Suppressor macrophage treated with lipopolysaccharide for 4 hours (primary cell): ENCODE measurements at places on chromosomes 1 and 21.

DNA sequence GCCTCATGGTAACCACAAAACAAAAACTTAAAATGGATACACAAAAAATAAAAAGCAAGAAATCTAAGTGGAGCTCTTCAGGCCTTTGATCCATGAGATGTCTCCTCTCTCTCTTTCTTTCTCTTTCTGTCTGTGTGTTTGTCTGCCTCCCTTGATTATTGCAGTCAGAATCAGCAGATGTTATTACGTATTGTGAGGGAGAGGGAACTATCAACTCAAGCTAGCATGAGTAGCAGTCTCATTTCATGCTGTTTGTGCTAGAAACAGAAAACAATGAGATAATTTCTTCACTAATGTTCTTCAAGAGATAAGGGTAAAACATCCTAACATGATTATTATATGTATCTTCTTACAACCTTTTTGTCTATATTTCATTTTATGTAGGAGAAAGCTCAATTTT, 103.7 kb upstream of the PDC start:
- peak; percentile 13 for DNase-seq

- no peak for DNase-seq
These were observed 119.7 kb downstream of the ETS2 start for GRCh38 chr21:38925478-38925877.

- no peak for DNase-seq
These were observed at the start of gene ERVH48-1 for GRCh38 chr21:42925114-42925926. ERVH48-1 (minus strand) TSS chr21:42925630; CDS start chr21:42919006, 6,624 bp downstream.

- DNase-seq = no peak
These were observed 47.9 kb upstream of the DYNLT5 start for GRCh38 chr1:66704177-66704875.

GRCh38 chr1:27528818-27529703, 39.1 kb upstream of the WASF2 start:
- no peak for DNase-seq

DNA sequence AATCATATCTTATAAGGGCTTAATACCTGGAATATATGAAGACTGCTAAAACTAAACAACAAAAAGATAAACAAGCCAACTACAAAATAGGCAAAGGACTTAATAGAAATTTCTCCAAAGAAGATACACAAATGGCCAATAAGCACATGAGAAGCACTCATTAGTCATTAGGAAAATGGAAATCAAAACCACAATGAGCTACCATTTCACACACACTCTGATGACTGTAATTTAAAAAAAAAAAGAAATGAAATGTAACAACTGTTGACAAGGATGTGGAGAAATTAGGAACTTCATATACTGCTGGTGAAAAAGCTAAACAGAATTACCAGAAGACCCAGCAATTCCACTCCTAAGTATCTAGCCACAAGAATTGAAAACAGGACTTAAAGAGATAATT, 374.2 kb upstream of the ZP4 start:
- peak; percentile 31 for DNase-seq

DNA sequence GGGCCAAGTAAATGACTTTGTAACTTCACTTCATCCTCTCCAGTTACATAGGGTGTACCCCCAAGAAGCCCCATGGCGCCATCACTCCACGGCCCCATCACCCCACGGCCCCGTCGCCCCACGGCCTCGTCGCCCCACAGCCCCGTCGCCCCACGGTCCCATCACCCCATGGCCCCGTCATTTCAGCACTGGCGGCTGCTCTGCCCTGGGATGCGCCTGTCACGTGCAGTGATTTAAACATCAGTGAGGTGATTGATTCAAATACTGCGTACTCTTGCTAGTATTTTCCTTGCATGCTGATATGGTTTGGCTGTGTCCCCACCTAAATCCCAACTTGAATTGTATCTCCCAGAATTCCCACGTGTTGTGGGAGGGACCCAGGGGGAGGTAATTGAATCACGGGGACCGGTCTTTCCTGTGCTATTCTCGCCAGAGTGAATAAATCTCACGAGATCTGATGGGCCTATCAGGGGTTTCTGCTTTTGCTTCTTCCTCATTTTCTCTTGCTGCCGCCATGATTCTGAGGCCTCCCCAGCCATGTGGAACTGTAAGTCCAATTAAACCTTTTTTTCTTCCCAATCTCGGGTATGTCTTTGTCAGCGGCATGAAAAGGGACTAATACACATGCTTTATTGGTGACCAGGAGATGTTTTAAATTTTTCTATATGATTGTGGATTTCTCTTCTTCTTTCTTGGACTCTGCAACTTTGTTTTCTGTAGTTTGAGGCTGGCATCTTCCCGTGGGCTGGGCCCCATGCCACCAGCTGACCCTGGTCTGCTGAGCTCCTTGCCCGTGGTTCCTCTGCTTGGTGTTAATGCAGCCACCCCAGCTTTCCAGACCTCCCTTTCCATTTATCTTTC, 50.1 kb upstream of the PCBP3 start:
- no peak for DNase-seq

DNA sequence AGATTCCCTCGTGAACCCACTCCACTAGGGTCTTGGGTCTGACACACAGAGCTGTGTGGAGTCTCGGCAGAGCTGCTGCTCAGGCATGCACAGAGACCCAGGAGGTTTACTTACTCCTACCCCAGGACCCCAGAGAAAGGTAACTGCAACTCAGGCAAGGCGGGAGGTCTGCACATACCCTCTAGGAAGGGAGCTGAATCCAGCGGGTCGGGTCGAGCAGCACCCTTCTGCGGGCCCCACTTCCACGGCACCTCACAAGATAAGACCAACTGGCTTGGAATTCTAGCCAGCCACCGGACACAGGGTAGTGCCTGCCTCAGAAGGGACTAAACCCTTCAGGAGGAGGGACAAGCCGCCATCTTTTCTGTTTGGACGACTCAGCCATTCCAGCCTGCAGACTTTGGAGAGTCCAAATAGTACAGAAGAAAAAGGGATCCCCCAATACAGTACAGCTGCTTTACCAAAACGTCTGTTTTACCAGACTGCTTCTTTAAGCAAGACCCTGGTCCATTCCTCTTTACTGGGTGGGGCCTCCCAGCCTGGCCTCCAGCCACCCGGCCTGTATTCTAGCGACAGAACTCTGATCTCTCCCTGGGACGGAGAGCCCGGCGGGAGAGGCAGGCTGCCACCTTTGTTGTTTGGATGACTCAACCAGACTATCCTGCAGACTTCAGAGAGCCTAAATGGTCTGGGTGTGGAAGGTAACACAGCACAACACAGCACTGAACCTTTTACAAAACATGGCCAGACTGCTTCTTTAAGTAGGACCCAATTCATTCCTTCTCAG, 554.6 kb upstream of the BEND5 start:
- no peak for DNase-seq

DNA sequence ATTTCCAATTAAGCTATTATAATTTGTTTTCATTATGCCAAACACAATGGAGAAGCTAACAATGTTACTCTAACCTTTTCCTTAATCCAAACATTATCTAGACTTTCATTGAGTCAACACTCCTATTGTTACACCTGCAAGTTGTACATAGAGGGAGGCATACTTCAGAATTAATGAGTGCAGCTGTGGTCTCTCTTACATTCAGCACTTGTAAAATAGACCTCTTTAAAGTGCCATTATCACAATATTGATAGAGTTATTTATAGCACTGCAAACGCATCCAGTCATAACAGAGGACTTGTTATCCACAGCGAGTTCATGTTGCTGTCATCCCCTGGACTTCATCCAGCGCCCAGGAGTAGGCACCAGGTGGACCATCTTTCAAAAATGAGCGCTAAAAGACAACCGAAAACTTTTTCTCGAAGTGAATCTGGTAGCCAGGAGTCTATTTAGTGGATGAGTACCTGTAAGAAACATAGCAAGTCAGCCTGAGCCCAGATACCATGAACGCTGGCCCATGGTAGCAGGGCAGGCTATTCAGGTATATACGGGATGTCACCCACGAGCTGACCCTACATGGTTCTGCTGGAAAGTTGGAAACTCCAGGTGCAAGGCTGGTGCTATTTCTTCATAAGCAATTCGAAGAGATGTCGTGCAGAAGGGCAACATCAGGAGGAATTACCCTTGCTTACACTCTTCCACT, 70.6 kb upstream of the NFIA start:
- DNase-seq = no peak

- DNase-seq = no peak
These were observed 57.4 kb upstream of the ADAMTS5 start for GRCh38 chr21:27024301-27024700.

GRCh38 chr1:9652379-9653209, 1.1 kb downstream of the PIK3CD start:
- DNase-seq = peak; percentile 80

GRCh38 chr1:66840929-66841328, 39.9 kb upstream of the INSL5 start:
- no peak for DNase-seq

- peak; percentile 56 for DNase-seq
These were observed 5.7 kb downstream of the FHL3 start for GRCh38 chr1:37999430-38000232.

DNA sequence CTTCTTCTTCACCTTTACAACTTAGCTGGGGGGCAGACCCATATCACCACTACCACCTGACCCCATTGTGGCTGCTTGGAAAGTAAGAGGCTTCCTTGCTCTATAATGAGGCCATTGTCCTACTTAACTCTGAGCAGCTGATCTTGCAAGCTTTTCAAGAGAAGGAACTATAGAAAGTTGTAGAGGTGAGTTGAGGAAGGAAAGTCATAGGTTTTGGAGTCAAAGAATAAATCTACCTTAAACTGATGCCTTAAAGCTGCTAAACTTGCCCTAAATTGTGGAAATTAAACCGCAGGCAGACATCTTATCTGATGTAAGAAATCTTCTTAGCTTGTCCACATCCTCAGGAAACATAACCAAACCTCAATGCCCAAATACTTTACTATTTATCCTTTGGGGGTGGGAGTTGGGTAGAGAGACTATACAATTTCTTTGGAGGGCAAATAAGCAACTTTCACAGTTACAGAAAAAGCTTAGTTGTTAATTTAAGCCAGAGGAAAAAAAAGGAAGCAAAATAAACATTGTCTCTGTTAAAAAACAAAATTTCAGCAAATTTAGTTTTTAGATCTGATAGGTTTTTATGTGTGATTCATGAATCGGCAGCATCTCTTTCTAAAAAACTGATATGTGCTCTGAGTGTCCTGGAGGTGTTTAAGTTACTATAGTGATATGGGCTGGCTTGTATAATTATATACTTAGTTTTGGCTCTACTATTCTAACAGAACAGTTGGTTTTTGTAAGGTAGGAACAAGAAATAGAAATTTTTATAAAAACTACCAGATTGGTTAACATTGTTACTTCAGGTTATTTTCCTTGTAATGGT, 4.7 kb downstream of the IL23R start:
- DNase-seq = no peak

GRCh38 chr1:29502911-29503840, 266.9 kb downstream of the PTPRU start:
- DNase-seq = no peak

DNA sequence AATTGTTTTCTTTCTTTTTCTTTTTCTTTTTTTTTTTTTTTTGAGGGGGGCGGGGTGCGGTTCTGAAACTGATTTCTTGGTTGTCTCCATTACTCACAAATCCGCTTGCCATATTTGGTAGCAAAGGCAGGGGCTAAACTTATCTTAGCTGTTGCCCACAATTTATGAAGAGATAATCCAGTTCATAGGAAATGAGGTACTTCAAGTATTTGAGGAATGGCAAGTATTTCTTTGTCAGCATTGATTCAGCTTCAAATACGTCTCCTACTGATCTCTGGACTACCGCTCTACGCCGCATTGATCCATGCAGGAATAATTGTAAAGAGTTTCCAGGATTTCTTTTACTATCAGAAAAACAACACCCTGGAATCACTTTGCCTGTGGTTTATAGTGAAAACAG, 289.2 kb upstream of the DPYD start:
- DNase-seq = no peak

GRCh38 chr1:55708781-55709180, 493.6 kb upstream of the USP24 start:
- no peak for DNase-seq

DNA sequence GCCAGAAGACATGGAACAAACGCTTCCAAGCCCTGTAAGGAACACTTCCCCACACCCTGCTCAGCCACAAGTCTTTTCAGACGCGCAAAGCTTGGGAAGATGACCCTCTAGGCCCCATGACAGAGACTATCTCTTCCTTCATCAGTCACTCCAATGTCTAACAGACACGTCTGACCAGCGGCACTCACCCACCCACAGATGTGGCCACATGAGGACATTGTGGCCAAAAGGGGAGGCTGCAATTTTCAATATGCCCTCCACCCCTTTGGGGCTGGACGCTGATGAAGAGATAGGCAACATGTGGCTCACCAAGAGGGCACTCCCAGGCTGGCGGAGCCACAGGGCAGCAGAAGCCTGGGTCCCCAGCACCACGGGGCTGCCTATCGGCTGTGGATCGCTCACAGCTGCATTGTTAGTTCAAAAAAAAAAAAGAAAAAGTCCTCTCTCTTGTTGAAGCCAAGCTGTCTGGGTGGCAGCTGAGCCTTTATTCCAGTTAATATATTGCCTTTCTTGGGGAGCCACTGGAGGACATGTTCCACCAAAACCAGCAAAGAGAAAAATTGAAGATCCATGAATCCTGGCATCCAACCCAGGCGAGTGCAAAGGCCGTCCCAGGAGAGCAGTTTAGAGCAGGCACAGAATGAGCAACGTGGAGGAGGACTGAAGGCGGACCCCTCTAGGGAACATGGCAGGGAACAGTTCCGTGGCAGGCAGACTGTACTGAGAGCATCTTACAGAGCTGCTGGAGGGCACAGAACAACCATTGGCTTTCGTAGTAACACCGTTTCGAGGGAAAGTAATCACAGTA, 52.7 kb upstream of the GPR153 start:
- no peak for DNase-seq

- DNase-seq = no peak
These were observed at the start of gene OR6F1 for GRCh38 chr1:247716546-247716945. OR6F1 (minus strand) TSS chr1:247716646; CDS start chr1:247712755, 3,891 bp downstream.

- DNase-seq = no peak
These were observed 2.1 kb upstream of the KNCN start for GRCh38 chr1:46553506-46553905.

- no peak for DNase-seq
These were observed 17.0 kb upstream of the STUM start for GRCh38 chr1:226531360-226532093.

DNA sequence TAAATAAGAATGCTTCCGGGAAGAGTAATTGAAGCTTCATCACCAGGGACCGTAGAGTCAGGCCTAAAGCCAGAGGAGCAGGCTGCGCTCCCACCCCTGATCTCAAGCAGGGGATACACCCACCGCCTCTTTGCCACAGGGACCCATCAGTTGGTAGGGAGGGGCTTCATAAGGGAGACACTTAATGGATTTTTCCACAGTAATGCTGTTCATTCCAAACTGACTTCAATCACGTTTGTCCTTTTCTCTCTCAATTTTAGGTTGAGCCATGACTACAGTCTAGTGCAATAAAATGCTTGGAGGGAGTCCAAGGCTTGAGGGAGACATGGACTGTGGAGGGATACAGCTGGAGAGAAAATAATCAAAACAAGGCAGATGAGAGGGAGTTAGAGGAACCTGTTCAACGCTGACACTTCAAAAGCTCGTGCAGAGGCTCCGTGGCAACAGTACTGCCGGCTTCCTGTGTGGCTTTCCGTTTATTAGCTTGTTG, 111.5 kb downstream of the SEC16B start:
- no peak for DNase-seq

- no peak for DNase-seq
These were observed 3.4 kb downstream of the SELL start for GRCh38 chr1:169707912-169708604.

GRCh38 chr1:4801192-4801924, 146.9 kb downstream of the AJAP1 start:
- DNase-seq = no peak

- peak; percentile 81 for DNase-seq
These were observed 9.6 kb upstream of the ADORA1 start for GRCh38 chr1:203117611-203118575.
